ENCODE measurements at places on chromosomes 4 and X.

DNA sequence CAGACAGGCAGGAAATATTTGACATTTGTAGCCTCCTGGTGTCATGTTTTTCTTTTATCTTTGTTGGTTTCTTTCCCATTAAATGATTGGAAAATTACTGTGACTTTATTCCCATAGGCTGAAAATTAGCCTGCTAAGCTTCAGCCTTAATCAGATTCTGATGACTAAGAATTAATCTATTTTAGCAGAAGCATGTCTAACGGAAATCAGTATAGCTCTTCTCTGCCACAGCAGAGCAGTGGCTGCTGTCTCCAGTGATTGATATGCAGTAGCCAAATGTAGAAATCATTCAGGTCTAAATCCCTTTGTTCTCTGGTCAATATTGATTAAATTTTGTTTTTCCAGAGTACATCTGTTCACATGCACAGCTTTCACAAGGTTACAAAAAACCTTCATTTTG, 199.3 kb downstream of the GC start:
- DNase-seq: no peak

DNA sequence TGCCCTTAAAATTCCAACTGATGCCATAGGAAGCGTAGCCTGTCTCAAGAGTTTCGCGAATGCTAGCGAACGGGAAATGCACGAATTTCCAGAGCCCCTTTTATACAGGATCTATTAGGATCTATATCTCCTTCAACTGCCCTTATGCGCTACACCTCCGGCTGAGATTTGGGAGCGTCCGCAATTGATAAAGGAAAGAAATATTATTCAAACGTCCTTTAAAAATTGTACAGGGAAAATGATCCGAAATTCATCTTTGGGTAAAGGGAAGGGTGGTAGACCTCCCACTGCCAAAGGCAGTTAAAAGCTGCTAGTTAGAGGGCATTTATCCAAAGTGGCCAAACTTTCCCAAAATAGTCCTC, 609 bp downstream of the NR3C2 start:
- DNase-seq: no peak

GRCh38 chr4:15188605-15189539, 186.6 kb downstream of the CPEB2 start:
- no peak for DNase-seq

- DNase-seq: no peak
Measured at GRCh38 chrX:574251-574650, 56.3 kb upstream of the SHOX start.

GRCh38 chr4:127188847-127189246, 443.9 kb upstream of the INTU start:
- DNase-seq: no peak

DNA sequence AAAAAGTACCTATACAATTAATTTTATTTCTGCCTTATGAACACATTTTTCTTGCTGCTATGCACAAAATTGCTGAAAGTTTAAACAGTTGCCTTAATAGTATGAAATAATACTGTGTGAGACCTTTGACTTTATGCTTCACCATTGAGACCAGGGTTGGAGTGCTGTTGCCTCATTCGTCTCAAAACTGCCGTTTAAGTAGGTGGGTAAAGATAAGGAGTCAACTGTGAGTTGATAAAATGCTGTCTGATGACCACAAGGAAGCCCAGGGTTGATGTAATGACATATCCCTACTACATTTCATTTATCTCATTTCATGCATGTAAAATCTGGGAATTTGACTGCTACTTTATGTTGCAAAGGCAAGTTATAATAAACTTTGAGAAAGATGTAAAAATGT, 23.4 kb downstream of the STK26 start:
- DNase-seq: no peak

- DNase-seq: peak; percentile 63
Measured at GRCh38 chrX:40104630-40104984, 6.8 kb upstream of the BCOR start.

- DNase-seq: no peak
Measured at GRCh38 chr4:65344278-65344825, 325.9 kb downstream of the EPHA5 start.

DNA sequence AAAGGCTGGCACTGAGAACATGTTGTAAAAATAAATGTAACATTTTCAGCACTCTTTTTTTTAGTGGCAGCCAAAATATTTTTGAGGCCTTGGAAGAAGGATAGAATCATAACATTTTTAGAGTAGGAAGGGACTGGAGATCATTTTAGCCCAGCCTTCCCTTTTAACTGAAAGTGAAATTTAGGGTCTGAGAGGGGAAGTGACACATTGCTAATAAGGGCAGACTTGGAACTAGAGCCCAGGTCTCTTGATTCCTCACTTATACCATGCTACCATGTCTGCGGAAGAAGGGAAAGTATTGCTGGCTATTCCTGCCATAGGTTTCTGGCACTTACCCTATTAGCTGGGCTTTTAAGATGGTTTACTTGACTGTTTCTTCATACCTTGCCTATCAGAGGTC, 4.8 kb downstream of the WDR44 start:
- DNase-seq: no peak

- DNase-seq: no peak
Measured at GRCh38 chr4:181860668-181861067, 382.5 kb upstream of the TENM3 start.

- DNase-seq: no peak
Measured at GRCh38 chrX:20309806-20310205, 43.1 kb upstream of the RPS6KA3 start.

GRCh38 chr4:155025762-155026457, 182.5 kb upstream of the NPY2R start:
- no peak for DNase-seq

DNA sequence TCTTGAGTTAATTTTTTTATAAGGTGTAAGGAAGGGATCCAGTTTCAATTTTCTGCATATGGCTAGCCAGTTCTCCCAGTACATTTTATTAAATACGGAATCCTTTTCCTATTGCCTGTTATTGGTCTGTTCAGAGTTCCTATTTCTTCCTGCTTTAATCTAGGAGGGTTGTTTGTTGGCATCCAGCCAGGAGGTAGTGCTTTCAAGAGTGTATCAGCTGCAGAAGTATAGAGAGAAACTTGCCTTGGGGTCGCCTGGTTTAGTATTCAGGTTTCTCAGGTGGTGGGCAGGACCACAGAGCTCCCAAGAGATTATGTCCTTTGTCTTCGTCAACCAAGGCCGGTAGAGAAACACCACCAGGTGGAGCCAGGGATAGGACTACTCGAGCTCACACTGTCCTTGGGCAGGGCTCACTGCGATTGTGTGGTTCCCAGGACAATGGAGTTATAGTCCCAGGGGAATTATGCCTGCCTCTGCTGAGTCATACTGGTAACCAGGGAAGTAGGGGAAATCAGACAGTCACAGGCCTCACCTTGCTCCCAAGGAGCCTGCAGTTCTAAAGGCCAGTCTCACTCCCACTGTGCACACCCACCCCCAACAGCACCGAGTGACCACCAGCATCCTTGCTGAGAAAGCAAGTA, 168.1 kb downstream of the VSIG4 start:
- no peak for DNase-seq

DNA sequence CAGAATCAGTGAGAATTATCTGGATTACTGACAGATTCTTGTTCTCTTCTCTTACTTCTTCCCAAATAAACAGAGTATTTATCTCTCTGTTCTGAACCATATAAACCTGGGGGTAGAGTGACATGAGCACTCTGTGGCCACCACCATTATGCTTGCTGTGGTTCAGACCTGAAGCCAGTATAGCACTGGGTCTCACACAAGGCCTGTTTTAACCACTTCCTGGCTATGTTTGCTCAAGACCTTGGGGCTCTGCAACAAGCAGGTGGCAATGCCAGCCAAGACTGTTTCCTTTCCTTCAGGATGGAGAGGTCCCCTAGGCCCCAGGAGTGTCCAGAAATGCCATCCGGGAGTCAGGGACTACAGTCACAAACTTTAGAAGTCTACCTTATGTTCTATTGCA, 21.7 kb upstream of the HEPH start:
- no peak for DNase-seq

DNA sequence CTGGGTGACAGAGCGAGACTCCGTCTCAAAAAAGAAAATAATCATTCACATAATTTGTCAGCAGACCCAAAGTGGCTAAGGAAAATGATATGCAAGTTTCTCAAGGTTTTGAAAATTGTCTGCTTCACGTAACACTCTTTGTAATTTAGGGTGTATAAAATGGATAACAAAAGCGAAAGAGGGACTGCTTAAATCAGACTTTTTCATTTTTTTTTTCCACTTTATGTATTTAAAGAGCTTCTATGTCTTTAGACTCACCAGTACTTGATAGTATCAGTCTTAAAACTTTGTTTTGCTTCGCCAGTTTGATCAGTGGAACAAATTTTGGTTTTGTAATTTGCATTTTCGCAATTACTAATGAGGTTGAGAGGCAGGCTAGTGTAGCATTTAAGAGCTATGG, 34.6 kb downstream of the USP9X start:
- DNase-seq: no peak

DNA sequence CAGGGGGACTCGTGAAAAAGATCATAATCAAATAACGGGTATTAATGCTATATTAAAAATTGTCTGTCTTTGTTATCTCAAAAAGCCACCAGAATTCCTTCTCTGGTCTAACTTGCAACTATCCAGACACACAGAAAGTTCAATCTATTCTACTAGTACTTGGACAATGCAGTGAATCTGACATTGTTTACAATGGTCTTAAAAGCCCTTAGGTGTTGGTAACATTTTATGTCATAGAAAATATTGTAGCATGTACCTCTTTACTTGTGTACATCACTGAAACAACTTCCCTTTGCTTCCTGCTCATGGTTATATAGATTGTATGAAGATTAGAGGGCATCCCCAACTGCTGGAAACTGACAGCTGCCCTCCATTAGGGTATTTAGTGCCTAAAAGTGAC, 71.1 kb upstream of the PPP3CA start:
- no peak for DNase-seq

- no peak for DNase-seq
Measured at GRCh38 chr4:18111081-18111480, 89.5 kb upstream of the LCORL start.

- no peak for DNase-seq
Measured at GRCh38 chr4:88623097-88623496, 30.8 kb downstream of the HERC3 start.

DNA sequence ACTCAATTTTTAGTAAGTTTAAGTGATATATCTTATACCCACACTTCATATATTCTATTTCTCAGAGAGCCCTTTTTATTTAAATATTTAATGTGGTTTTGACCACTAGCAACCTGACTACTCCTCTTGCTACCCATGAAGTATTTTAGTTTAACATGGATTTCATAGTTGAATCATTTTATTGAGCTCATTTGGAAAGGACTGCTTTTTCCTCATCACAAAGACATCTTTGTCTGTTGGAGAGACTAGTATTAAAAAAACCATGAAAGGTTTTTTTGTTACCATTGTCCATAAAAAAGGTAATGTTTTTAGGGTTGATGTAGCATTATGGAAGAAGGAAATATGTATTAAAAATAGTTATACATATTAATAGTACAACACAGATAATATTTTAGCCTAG, 139.5 kb downstream of the RAPGEF2 start:
- no peak for DNase-seq

DNA sequence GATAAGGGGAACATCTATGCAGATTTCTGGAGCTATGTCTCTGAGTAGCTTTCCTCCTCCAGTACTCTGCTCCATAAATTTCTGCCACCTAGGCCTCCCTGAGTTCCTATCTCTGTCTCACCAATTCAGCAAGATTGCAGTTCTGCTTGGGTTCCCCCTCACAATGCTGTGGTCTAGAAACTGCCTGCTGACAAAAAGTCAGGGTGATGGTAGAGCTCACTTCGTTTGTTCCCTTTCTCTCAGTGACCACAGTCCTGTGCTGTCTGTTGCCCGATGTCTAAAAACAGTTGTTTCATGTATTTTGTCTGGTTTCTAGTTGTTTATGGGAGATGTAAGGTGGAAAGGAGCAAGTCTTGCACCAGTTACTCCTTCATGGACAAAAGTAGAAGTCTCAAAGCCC, 41.1 kb downstream of the AMMECR1 start:
- no peak for DNase-seq

DNA sequence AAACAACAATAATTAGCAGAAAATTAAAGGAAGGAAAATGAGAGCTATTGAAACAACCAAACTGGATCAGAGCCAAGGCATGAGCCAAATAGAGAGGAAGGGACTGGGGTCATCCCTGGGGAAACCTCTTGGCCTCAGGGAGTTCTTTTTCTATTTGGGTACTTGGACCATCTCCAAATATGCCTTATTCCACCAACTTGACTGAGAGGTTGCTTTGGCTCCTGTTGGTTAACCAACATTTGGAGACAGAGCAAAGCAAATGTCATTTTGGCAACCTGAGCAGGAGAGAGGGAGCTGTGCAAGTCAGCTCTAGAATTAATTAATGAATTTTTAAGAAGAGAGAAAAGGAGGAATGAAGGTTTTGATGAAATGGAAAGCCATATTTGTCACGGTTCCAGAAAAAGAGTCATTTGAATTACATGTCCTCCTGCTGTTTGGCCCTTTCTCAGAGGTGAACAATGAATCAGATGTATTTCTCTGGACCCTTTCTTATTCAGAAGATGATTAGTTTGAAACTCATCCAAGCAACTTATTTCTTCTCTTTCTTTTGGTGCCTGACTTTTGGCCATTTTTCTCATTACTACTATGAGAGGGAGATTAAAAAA, 119.1 kb downstream of the CNKSR2 start:
- no peak for DNase-seq

DNA sequence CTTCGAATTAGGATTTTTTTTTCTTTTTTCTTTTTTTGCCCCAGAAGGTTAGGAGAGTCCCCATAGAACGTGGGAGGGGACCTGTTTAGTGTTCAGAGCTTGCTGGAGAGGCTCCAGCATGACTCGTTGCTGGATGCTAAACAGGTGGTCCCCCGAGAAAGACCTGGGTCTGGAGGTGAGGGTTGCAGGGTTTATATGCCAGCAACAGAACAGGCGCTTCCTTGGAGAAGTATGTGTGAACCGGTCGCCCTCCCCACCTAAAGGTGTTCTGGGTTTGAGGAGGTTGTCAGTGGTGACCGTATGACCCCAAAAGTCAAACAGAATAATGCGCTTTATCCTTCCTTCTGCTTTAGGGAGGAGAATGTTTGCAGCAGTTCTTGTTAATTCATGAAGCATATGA, 52.1 kb upstream of the SHOX start:
- no peak for DNase-seq

DNA sequence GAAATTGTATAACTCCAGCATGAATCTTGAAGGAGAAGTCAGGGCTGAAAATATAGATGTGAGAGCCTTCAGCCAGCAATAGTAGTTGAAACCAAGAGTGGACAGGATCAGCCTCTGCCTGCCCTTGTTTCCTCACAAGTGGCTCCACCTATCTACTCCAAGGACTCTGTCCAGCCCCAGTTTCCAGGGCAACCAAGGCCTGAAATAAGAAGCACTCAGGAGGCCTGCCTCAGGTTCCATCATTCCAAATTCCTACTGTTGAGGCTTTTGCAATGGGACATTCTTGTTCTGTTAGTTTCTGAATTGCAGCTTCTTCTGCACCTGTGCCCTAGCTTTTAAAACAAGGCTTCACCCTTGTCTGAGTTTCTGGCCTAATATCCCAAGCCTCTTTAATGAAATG, 41.6 kb downstream of the TRPC5OS start:
- no peak for DNase-seq

- no peak for DNase-seq
Measured at GRCh38 chr4:7900334-7900909, 39.2 kb downstream of the AFAP1 start.
